ENCODE measurements at places on chromosomes 16 and 17.

GRCh38 chr17:18004884-18005305, 32.2 kb downstream of the DRC3 start:
- DNase-seq = no peak

DNA sequence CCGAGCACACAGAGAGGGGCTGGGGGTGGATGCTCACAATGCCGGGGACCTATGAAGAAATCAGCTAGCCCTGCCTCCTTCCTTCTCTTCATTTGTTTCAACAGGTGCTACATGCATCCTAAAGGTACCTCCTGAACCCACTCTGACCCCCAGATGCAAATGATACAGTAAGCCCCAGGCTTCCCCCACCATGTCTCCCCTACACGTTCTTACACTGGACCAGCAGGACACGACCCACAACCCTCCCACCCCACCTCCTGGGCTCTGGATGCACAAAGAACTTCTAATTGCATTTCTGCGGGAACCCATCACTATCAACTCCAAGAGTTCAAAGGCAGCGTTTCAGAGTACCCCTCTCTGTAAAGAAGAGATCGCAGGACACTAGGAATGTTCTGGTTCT, 2.1 kb downstream of the XYLT1 start:
- no peak for DNase-seq

GRCh38 chr17:82477934-82478333, 19.4 kb downstream of the NARF start:
- DNase-seq = no peak

- DNase-seq = no peak
Measured at GRCh38 chr17:8322061-8322460, 12.0 kb downstream of the ARHGEF15 start.

DNA sequence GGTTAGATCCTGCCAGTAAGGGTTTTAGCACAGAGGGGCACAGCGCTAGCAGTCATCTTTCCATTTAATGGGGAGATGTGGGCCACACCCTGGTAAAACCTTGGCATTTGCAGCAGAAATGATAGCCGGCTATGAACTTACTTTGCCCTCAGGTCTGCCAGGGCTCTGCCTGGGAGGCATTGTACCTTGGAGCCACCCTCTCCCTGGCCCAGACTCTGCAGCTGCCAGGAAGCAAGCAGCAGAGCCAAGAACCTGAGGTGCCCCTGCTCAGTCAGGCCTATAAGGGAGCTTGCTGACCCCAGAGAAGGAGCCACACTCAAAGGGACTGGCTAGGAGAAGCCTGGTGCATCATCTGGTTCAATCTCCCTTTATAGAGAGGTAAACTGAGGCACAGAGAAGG, 23.7 kb upstream of the PHF12 start:
- DNase-seq = no peak

- no peak for DNase-seq
Measured at GRCh38 chr17:72386619-72387237, 265.9 kb downstream of the SOX9 start.

DNA sequence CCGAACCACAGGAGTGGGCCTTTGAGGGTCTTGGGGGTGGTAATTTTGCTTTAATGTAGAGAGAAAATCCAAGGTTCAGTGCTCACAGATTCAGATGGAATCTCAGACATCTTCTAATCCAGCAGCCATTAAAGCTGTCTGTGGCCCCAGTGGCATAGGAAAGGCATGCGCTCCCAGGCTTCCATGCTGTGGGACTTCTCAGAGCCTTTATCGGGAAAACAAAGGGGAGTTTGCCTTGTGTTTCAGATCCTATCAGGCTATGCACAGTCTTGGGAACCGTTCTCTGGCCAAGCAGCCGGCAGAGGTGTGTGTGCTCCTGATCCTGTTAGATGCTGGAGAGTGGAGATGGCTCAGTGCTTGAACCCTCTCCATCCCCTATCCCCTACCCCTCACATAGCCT, 7.8 kb downstream of the ADGRG1 start:
- DNase-seq = no peak

- DNase-seq = no peak
Measured at GRCh38 chr16:27383556-27384243, 18.3 kb upstream of the IL21R start.

GRCh38 chr17:57562184-57562698, 182.9 kb downstream of the CCDC182 start:
- DNase-seq = no peak

GRCh38 chr17:80219013-80219762, 945 bp downstream of the SGSH start:
- peak; percentile 18 for DNase-seq

GRCh38 chr16:9094011-9094846, 2.8 kb downstream of the HAPSTR1 start:
- no peak for DNase-seq

- DNase-seq = no peak
Measured at GRCh38 chr17:81644976-81645952, 8.3 kb downstream of the TSPAN10 start.

DNA sequence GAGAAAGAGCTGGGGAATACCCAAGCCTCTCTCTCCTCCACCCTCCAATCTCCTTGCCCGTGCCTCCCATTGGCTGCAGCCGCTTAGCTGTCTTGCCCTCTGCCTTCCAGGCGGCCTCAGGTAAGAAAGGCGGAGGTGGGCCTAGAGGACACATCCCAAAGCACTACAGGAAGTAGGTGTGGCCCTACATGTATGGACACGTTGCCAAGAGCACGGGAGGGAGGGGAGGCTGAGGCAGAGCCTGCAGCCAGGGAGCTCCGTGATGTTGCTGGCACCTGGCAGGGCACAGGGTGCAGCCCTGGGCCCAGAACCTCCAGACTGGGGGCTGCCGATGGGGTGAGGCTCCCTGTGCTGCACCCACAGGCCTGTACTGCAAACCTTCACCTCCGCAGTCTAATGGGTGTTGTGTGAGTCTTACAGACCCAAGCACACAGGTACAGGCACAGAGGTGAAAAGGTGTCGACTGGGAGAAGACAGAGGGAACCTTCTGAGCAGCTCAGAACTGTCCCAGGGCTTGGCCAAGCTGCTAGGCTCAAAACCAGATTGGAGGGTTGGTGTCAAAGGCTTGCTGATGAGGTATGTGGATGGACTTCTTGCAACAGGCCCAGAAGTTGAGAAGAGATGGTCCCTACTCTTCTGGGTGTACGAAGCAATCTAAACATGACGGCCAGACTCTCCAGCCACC, 23.5 kb upstream of the FOXK2 start:
- DNase-seq = no peak

- DNase-seq = no peak
Measured at GRCh38 chr16:11094075-11094856, 149.9 kb downstream of the CLEC16A start.

- DNase-seq = no peak
Measured at GRCh38 chr16:75252946-75253911, 1.8 kb upstream of the BCAR1 start.

- no peak for DNase-seq
Measured at GRCh38 chr17:79465011-79465680, 145.7 kb downstream of the RBFOX3 start.

- DNase-seq = no peak
Measured at GRCh38 chr16:9976601-9977000, 205.6 kb downstream of the GRIN2A start.

- DNase-seq = no peak
Measured at GRCh38 chr17:78621720-78622490, 44.7 kb upstream of the DNAH17 start.

DNA sequence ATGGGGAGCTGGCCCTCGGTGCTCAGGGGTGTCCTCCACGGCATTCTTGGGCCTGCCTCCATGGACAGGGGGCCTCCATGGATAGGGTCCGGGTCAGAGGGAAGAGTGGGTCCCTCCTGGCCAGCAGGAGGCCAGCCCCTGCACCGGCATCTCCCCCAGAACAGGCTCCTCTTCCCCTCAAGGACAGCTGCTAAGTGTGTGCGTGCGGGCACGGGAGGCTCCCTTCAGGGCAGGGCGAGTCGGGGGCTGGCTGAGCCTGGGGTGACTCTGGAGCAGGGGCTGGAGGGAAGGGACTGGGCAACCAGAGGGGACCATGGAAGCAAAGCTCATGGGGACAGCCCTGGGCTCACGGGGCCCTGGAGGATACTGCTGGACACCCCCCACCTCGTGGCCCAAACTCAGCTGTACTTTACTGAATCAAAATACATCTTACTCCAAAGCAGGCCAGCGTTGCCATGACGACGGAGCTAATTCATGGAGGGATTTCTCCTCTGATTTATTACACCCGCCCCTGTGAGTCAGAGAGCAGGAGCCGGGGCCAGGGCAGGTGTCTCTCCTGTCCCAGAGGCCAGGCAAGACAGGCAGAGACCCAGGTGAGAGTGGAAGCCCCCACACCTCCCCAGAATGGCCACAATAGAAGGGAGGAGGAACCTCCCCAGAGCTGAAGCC, 2.1 kb downstream of the CASKIN1 start:
- no peak for DNase-seq

GRCh38 chr17:81239714-81240555, 817 bp downstream of the NDUFAF8 start:
- DNase-seq = no peak

DNA sequence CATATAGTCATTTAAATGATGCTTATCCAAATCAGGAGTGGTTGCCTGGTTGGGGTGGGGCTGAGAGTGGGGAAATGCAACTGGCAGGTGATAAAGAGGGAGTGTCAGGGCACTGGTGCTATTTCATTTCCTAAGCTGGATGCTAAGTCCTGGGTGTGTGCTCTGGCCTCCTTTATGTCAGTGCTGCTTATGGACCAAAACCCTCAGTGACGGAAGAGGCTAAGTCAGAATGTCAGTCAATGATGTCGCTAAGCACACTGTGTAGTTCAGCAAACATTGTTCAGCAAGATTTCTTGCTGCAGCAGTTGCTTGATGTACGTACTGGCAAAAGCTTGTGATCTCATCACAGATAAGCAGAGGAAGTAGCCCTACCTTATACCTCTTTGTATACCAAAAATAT, 16.4 kb upstream of the FLCN start:
- DNase-seq = no peak

DNA sequence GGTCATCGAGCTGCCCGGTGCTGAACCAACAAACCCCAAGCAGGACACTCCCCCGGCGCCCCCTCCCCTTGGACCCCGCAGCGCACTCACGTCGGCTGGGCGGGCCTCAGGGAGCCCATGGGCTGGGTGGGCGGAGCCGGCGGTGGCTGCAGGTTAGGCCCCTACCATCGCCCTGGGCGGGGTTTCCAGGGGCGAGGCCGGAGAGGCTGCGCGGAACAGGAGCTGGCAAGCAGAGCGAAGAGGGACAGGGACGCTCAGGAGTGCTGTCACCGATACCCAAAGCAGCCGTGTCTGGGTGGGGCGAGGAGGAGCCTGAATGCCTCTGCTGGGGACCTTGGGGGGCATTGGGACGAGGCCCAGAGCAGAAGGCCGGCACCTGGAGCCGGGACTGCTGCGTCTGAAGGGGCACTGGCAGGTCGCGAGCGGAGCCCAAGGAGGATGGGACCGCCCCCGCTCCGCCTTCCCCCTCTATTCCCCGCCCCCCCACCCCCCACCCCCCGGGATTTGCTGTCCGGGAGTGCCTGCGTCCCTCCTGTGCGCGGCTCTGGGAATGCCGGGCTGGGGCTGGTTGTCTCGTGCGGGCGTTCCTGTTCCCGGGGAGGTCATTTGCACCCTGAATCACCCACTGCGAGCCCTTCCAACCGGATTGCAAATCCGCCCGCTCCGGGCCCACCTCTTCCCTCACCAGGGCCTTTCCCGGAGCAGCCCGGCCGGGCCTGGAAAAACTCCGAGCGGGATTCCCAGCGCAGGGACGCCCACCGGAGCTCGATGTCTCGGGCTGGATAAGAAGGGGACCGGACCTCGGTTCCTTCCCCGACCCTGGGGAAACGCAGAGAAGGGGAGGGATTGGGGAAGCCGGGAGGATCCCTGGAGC, 902 bp downstream of the ARHGAP27 start:
- peak; percentile 68 for DNase-seq

DNA sequence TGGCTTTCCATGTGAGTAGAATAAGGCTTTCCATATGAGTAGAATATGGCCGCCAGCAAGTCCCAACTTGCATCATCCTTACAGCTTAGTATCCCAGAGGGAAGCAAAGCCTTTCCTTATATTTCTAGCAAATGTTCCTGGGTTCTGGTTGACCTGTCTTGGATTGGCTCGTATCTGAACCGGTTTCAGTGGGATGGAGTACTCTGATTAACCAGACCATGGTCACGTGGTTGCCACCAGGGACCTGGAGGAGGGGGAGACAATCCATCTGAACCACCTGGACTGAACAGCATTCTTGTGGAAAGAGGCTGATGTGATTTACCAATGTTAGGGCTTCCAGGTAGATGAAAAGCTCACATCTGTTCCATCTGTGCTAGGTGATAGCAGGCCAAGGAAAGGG, 89.0 kb downstream of the SHISA6 start:
- no peak for DNase-seq

DNA sequence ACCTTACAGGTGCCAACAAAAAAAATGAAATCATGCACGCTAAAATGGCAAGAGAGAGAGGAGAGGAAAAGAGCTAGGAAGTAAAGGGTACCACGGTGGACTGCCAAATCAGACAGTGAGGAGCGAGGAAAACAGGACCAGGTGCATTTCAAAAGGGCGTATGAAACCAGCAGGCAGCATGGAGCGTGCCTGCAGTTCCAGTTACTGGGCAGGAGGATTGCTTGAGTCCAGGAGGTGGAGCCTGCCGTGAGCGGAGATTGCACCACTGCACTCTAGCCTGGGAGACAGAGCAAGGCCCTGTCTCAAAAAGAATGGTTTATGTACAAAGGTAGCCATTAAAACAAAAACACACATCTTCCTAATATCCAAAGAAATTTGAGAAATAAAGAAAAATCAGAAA, 16.4 kb downstream of the USP36 start:
- no peak for DNase-seq

DNA sequence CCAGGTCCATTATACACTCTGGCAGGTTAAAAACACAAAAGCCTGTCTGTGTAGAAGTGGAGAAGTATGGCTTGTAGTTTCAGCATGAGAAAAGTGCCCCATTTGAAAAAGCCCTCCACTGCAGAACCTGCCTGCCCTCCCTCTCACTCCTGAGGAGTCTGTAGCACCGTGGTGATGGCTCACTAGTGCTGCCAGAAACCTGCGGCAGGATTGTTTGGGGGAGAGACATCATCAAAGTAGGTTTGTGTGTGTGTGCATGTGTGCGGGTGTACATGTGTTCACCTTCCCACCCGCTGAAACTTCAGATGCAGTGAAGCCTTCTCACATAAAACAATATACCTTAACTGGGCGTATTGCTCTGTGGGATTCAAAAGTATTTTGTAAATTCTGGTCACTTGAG, 26.9 kb downstream of the NDEL1 start:
- no peak for DNase-seq

GRCh38 chr17:958712-959451, 20.7 kb downstream of the NXN start:
- no peak for DNase-seq

DNA sequence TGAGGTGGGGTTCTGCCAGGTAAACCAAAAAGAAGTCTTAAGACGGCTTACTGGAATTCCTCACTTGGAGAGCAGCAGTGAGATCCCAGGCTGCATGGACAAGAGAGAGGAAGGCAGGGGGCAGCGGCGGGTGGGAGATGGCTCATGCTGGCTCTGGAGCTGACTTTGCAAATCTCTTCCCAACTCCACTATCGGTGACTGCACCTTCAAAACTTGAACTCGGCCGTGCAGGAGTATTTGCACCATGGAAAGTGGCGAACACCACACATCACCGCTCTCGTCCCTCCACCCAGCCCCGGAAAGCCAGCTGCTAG, 16.7 kb downstream of the CA5A start:
- no peak for DNase-seq

GRCh38 chr16:88606148-88606757, 32.1 kb upstream of the IL17C start:
- DNase-seq = no peak

Measured in NCI-H1048 (cell line).